Activated T-cell treated with anti-CD3 and anti-CD28 coated beads, Interleukin-2, amount 50 U/mL, for 48 hours (primary cell): ENCODE measurements at places on chromosomes 1 and 21.

DNA sequence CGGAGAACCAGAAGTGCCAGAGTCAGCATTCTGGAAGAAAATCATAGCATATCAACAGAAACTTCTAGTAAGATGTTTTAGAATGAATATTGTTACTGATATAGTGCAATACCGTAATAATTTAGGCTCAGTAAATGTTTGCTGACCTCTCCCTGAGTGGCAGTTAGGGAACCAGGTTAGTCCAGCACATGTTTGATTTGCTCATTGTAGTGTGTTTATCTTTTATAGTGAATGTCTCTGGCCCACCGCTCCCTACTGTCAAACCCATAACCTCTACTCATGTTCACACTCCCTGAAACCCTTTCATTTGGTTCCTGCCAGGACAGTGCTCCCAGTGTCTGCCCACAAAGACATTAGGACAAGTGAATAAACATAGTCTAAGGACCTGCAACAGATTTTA is 102.7 kb downstream of the ZP4 start:
- DNase-seq = no peak

- DNase-seq = peak; percentile 70
These were observed 323.1 kb upstream of the FAM78B start for GRCh38 chr1:166489670-166490436.

DNA sequence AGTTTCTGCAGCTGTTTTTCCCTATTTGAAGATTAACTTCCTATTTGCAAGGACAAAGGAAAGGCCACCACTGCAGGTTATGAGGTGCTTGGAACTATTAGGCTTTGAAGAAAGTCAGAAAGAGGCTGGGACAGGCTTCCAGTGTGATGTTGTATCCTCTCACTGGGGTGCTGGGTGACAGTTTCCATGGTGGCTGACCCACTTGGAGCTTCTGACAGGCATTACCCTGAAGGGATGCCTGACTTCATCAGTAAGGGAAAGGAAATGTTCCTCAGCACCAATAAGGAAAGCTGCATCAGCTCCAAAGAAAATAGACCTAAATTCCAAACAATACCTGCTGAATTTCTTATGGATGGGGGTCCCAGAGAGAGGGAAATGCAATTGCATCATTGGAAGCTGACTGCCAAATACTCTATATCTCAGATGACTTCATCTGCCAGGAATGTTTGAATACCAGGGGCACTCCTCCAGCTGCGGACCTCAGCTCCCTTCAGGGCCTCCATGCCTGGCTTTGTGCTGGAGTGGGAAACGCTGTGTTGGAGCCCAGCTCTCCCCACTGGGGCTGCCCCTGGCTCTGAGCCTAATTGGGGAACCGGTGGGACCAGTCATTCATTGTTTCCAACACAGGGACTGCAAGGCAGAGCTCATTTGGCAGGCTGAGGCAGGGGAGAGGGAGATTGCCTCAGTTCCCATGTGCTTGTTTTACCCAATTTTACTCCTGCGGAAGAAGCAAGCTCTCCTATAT is 76.6 kb downstream of the RGL1 start:
- DNase-seq = no peak

- DNase-seq = no peak
These were observed 20.8 kb upstream of the TENT5C start for GRCh38 chr1:117585086-117585485.

DNA sequence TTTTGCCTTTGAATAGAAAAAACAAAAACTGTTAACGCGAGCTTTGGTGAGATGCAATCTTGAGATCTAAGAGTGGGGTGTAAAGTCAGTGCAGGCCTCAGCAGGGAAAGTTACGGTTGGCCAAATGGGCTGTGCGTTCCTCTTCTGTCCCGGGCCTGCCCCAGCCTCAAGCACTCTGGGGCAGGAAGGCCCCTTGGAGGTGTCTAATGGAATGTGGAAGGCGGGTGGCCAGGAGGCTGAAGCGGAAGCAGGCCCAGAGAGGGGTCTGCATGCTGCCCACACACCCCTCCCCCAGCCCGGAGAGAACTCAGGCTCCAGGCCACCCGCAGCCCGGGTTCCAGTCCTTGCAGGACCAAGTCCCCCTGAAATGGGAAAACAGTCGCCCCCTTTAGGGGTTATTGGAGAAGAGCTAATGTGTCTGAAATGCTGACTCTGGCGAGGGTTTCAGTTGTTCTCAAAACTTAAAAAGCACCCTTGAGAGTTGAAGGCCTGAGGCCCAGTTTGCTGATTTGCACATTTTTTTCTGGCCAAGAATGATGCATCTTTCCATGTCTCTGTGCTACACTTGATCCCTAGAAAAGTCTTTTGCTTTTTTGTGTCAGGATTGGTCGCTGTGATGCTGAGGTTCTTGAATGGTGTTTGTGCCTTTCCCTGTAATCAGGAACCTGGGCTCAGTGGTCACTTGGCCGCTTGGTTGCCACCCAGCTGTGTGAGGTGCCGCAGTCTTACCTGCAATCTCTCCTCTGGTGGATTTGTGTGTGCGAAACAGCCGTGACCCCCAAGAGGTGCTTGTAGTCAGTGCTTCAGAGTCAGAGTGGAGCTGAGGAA is 2.0 kb downstream of the COL18A1 start:
- no peak for DNase-seq

- no peak for DNase-seq
These were observed 11.1 kb upstream of the ATF3 start for GRCh38 chr1:212597487-212597886.

GRCh38 chr1:96804648-96805047 is 83.1 kb downstream of the PTBP2 start:
- DNase-seq = no peak

- DNase-seq = no peak
These were observed 88.8 kb upstream of the SLFNL1 start for GRCh38 chr1:41110286-41110685.

GRCh38 chr1:66294707-66295370 is 239.1 kb upstream of the SGIP1 start:
- DNase-seq = no peak
